ENCODE measurements at places on chromosomes 13 and 19. TPM values are rescaled to one million over a fixed set of nuclear protein-coding genes. Genes with fewer than 3 reads are reported as not detected.

The ZNF610 gene
- polyA plus RNA-seq: 2.9 TPM

The CYP2A6 gene
- polyA plus RNA-seq: not detected

DNA sequence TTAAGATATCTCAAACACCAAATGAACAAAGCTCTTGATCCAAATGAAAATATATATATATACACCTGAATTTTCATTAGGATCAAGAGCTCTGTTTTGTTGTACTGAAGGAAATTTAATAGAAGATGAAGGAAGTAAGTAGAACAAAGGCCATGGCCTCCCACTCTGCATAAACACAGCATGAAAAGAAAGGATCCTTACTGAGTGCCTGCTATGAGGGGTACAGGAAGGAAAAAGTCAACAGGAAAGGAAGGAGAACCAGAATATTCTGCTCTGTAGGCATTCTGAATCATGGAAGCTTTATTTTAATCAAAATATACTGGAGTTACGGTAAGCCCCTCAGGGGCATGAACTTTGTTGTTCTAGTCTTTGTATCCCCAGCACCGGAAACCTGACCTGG lies 22.1 kb downstream of the TMTC4 start:
- DNase-seq: no peak

- DNase-seq: peak; percentile 23
Measured at GRCh38 chr13:39684531-39685137, 29.2 kb downstream of the COG6 start.

DNA sequence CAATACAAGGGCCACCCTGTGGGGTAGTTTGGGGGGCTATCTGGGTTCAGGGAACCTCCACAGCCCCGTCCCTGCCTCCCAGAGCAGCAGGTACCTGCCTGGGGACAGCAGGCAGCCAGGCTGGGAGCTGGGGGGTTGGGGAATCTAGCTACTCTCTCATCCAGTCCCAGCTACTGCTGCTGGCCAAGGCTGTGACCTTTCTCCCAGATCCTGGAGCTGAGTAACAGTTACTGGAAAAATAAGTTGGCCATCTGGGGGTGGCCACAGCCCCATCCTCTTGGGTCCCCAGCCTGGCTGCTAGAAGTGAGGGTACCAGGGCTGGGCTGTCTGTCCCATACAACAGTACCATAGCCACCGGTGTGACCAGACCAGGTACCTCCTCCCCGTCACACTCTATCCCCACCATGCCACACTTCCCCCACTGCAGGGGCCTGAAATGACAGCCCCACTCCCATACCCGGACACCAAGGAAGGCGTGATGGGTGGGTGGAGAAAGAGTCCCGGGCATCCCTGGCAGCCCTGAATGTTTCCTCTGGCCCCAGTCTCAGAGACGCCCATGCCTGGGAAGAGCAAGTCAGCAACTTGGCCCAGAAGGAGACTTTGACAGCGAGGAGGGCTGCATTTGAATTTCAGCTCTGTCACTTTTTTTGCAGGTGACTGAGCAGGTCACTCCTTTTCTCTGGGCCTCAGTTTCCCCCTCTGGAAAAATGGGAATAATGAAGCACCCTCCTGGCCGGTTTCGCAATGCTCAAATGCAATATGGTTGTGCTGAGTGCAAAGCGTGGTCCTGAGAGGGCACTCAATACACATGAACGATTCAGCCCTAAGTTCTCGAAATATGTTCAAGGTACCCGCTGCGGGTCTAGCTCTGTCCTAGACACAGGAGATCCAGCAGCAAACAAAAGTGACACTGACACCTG lies 30.7 kb upstream of the NFIC start:
- DNase-seq: no peak

DNA sequence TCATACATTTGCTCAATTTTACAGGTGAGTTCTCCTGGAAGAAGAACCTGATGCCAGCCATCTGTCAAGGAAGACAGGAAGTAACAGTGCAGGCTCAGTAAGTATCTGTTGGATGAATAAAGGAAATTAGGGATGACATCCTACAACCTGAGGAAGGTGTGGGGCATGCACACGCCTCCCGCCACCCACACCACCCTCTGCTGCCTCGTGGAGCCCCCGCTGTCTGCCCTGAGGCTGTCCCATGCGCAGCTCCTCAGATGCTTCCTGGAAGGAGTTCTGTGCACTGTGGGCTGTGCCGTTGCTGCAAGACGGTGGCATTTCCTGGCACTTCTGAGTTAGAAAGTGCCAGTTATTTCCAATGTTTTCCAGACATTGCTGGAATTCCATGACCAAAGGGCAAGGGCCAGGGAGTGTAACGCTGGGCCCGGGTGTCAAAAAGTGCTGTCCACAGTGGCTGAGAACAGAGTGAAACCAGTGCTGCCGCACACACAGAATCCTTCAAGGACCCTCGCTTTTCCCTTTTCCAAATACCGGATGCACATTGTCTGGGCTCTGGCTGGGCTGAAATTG lies 4.2 kb upstream of the TEX29 start:
- no peak for DNase-seq

The MATK gene
- polyA plus RNA-seq: not detected

The GIPR gene
- 1.4 TPM for polyA plus RNA-seq

- no peak for DNase-seq
Measured at GRCh38 chr13:21309542-21310172, 133.2 kb downstream of the MRPL57 start.

DNA sequence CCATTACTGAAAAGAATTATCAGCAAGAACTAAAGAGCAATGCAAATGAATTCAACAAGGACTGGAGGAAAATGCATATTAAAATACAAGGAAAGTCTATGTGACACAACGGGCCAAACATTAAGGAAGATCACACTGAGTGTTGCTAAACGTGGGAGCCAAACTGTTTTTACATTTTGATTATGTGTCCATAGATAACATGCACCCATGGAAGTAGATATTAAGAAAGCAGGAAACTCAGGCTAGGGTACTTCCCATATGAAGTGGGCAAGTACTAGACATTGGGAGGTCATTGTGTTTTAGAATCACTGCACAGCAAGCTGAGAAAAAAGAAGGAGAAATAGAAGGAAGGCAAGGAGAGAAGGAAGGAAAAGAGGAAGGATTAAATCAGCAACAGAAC lies 161.8 kb downstream of the KCTD12 start:
- no peak for DNase-seq

The SF3A2 gene
- 35.0 TPM for polyA plus RNA-seq

The SOX21 gene
- not detected for polyA plus RNA-seq

The STAP2 gene
- 6.0 TPM for polyA plus RNA-seq

Data from SK-N-SH (cell line).